Stimulated activated CD4-positive, alpha-beta T cell treated with anti-CD3 and anti-CD28 coated beads, Interleukin-1b, Interleukin-23, amount 100 ng/mL, for 1 hour (primary cell): ENCODE measurements at places on chromosomes 7 and 10.

- DNase-seq: no peak
These were observed 1.5 kb downstream of the ABCB4 start for GRCh38 chr7:87473986-87474385.

GRCh38 chr10:31759124-31759798, 169.4 kb downstream of the ARHGAP12 start:
- DNase-seq: no peak

GRCh38 chr7:149367418-149368180, 93.3 kb downstream of the ZNF777 start:
- DNase-seq: no peak

DNA sequence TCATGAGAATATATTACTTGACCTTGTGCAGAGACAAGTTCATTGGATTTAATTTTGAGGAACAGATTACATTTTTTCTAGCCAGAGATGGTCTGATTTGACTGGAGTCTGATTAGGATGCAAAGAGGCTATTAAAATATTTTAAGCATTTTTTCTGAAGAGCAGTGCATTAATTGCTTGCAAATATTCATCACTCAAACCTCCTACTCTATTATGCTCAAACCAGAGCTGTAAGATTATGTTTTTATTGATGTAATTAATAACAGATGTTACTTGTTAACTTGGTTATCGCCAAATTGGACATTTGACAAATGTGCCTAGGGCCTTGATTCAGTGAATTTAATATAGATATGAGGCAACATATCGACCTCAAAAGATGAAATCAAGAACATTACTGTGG, 160.9 kb upstream of the SLC13A1 start:
- no peak for DNase-seq

GRCh38 chr7:74544706-74545469, 91.2 kb downstream of the GTF2IRD1 start:
- no peak for DNase-seq

DNA sequence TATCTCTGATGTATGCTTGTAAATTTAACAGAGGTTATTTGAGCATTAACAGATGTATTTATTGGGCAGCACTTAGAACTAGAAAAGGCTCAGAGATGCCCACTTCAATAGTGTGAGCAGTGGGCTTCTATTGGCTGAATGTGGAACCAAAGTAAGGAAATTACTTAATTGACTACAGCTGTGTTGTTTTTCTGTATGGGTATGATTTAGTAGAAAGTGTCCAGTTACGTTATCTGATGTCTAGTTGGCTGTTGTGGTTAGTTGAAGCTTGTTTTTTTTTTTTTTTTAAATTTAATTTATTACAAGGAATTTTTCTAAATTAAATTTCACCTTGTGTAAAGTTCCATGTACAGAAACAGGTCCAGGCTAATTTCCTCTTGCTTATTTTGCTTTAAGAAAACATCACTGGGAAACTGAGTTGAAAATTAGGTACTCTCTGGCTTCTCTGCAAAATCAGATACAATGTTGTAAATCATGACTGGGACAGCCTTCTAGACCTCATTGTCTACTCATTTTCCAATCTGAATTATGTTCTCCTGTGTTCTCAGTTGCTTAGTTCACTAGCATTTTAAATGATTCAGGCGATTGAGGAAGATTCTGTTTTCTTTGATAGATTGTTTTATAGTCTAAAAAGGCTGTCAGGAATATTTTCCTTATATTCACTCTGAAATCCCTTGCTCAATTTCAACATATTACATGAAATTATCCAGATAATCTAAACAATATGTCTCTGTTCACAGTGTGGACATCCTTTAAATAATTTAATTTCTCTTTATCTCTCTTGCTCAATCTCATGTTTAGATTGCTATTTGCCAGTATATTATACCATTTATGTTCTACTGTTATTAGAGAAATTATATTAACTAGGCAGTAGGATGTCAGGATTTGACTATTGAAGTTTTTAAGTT, 53.0 kb downstream of the PHF14 start:
- no peak for DNase-seq

DNA sequence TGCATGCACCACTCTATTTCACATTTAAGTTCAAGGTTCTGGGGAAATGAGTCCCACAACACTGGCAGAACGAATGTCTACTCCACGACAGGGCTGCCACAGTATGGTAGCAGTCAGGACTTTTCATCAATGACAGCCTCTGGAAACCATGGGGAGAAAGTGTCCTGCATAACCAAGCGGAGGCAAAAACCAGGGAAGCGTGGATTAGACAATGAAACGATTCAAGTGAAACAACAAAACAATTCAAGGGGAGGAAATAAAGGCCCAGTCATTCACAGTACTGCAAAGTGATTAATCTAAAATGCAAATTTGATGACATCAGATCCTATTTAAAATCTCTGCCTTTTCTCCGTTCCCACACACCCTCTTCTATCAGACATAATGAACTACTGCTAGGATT, 168.2 kb downstream of the DPY19L1 start:
- no peak for DNase-seq

GRCh38 chr7:40192036-40192435, 57.2 kb downstream of the SUGCT start:
- DNase-seq: no peak

GRCh38 chr10:64037071-64037661, 516.0 kb downstream of the REEP3 start:
- DNase-seq: no peak

DNA sequence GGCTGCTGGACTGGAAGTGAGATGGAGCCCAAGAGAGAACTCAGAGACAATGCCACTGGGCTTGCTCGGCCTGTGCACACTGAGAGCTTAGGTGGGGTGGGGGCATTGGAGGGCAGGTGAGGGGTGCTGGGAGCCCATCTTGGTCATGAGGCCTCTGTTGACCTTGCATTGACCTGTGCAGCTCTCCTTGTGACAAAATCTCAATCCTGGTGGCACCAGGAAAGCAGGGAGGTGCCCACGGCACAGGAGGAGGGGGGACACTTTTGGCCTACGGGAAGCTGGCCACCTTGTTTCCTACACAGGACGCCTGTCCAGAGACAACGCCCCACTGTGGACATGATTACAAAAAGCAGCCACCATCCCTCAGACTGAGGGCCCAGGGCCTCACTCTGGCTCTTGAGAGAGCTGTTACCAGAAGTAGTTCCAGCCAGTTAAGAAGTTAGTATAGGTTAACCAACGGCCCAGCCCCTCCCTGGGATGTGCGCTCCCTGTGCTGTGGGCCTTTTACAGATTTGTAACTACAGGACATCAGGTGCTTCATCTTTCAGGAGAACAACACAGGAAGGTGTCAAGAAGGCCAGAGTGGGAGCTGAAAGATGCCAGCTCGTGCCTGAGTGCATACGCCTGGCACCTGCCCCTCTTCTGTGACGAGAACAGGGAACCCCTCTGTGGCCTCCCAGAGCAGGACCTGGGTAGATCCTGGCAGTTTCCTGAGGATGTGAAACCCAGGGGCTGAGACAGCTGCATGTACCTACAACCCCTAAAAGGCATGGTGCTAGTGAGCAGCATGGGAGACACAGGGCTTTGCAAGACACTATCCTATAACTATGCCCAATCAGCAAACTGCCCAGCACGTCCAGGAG, 10.3 kb downstream of the PKD1L1 start:
- DNase-seq: no peak

DNA sequence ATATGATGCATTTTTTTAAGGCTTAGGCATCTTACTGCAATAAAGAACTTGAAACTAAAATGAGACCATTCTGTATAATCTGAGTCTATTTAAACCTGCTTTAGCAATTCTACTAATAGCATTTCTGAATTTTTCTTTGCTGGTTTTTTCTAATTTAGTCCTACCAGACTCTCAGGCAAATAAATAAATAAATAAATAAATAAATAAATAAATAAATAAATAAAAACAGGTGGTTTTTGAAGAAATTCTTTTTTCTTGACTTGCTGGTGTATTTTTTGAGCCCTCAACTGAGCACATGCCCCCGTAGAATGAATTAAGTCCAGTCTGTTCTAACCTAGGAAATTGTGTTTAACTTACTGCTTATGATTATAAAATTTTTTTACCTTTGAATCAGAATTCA, 134.7 kb upstream of the FOXP2 start:
- no peak for DNase-seq

GRCh38 chr7:29953726-29954347, 35.8 kb downstream of the SCRN1 start:
- DNase-seq: no peak

- no peak for DNase-seq
These were observed 382.4 kb downstream of the BBS9 start for GRCh38 chr7:33511778-33512177.

DNA sequence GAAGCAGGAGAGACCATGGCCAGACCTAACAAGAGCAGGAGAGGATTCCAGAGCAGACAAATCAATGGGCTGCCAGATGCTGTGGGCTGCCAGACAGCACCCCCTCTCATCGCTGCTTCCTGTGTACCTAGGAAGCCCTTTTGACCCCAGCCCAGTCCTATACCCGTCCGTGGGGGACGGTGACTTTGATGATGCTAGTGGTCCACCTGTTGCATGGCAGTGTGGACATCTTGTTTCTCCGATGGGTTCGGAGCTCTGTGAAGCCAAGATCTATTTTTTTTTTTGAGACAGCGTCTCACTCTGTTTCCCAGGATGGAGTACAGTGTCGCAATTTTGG, 18.2 kb upstream of the GDI2 start:
- no peak for DNase-seq
